CD14-positive monocyte (primary cell): ENCODE measurements at places on chromosomes 7 and 10.

DNA sequence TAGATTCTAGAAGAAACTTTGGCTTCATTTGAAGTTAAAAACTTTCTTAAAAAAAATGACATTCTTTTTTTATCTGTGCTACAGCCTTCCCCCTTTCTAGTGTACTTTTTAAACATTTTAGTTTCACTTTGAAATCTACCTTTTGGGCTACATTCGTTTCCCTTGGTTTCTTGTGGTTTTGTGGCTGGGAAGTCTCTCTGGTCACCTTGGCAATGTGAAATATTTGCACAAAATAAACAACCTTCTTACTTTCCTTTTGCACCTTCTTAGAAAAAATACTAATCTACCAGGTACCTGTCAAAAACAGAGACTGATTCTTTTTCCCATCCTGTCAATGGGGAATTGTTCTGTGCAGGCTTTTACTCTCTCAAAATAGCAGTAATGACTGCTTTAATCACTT is 350.2 kb downstream of the GATA3 start:
- DNase-seq: no peak

- DNase-seq: no peak
These were observed 153.0 kb downstream of the WNT2 start for GRCh38 chr7:117169907-117170306.

DNA sequence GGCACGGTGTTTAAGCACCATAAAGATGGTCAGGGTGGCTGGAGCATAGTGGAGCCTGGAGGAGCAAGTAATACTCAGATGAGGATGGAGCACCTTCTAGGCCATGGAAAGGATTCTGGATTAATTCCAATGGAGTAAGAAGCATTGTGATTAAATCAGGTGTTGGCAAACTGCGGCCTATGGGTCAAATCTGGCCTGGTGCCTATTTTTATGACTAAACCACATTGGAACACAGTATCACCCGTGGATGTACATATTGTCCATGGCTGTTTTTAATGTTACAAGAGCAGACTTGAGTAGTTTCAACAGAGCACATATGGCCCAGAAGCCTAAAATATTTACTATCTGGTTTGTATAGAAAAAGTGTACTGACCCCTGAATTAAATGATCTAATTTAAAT is 49.9 kb upstream of the TMEM248 start:
- DNase-seq: no peak

DNA sequence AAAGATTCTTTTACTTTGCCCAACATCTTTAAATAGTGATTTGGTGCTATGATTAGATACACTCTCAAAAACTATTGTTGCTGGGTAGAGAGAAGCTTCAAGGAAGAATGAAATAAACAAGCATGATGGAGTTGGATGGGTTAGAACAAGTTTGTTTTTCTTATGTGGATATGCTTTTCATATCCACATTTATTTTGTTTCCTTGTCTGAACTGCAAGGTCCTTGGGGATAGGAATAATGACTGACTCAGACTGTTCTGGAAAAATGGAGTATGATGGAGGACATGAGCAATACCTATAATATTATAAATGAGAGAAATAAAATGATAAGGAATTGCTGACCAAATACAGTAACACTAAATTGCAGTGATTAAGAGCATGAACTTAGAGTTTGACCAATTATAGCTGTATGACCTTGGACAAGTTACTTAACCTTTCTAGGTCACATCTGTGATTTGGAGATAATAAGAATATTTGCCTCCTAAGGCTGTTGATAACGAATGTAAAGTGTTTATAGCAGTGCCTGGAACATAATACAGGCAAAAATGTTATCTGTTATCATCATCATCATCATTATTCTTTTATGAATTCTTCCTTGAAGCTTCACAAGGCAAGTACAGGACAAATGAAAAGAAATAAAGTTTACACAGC is 847.5 kb downstream of the LRMDA start:
- no peak for DNase-seq

DNA sequence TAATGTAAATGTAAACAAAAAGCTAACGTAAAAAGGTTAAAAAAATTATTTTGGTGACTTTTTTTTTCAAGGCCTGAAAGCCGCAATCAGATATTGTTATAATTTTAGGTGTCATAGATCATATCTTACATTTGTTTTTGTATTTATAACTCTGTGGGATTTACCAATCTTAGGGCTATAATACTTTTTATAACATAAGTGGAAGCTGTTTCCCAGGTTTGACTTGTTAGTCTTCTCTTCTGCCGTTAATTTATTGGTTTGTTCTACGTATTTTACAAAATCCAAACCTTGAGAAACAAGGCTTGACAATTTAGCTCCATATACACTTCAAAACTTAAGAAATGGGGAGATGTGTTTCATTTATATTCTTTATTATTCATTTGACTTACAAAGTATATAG is 119.4 kb downstream of the EVX1 start:
- no peak for DNase-seq

- DNase-seq: no peak
These were observed 5.8 kb downstream of the MAT1A start for GRCh38 chr10:80283536-80284199.

GRCh38 chr7:132097550-132098134 is 478.6 kb downstream of the PLXNA4 start:
- no peak for DNase-seq
